ENCODE measurements at places on chromosomes 4 and X. TPM values are rescaled to one million over a fixed set of nuclear protein-coding genes. Genes with fewer than 3 reads are reported as not detected.

DNA sequence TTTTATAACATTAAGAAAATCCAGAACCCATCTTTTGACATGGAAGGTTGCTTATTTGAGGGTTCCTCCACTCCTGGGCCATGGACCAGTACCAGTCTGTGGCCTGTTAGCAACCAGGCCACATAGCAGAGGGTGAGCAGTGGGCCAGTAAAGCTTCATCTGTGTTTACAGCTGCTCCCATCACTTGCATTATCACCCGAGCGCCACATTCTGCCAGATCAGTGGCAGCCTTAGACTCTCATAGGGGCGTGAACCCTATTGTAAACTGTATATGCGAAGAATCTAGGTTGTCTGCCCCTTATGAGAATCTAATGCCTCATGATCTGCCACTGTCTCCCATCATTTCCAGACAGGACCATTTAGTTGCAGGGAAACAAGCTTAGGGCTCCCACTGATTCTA lies 58.6 kb downstream of the NDST4 start:
- no peaks in the 10 kb centered on the region for H3K36me3 ChIP-seq
- H3K27ac ChIP-seq: no peak overlapping the region
- no peak for DNase-seq
- H3K4me1 ChIP-seq: no peaks in the 10 kb centered on the region

GRCh38 chrX:135434258-135435138 lies 12.8 kb downstream of the SMIM10L2A start:
- H3K4me3 ChIP-seq: no peak overlapping the region
- no peaks in the 10 kb centered on the region for H3K27me3 ChIP-seq
- no peaks in the 10 kb centered on the region for H3K36me3 ChIP-seq
- no peak for DNase-seq
- no peaks in the 10 kb centered on the region for H3K4me1 ChIP-seq

- H3K27ac ChIP-seq: no peak overlapping the region
- H3K36me3 ChIP-seq: no peaks in the 10 kb centered on the region
- H3K4me1 ChIP-seq: no peaks in the 10 kb centered on the region
- no peak overlapping the region for H3K4me3 ChIP-seq
- no peaks in the 10 kb centered on the region for H3K27me3 ChIP-seq
These were observed 37.9 kb upstream of the TMEM192 start for GRCh38 chr4:165150545-165150944.

Gene NCAPG
- total RNA-seq: 38.8 TPM

GRCh38 chrX:154541896-154542722 lies 4.5 kb downstream of the G6PD start:
- no peaks in the 10 kb centered on the region for H3K36me3 ChIP-seq
- H3K4me1 ChIP-seq: no peaks in the 10 kb centered on the region
- DNase-seq: peak; percentile 57
- H3K4me3 ChIP-seq: no peak overlapping the region

Gene MAGIX
- total RNA-seq: 14.7 TPM

GRCh38 chrX:9429767-9430166 lies 35.1 kb upstream of the TBL1X start:
- no peak overlapping the region for H3K4me3 ChIP-seq
- H3K27ac ChIP-seq: no peak overlapping the region
- no peaks in the 10 kb centered on the region for H3K36me3 ChIP-seq
- H3K27me3 ChIP-seq: no peaks in the 10 kb centered on the region
- H3K4me1 ChIP-seq: no peaks in the 10 kb centered on the region

DNA sequence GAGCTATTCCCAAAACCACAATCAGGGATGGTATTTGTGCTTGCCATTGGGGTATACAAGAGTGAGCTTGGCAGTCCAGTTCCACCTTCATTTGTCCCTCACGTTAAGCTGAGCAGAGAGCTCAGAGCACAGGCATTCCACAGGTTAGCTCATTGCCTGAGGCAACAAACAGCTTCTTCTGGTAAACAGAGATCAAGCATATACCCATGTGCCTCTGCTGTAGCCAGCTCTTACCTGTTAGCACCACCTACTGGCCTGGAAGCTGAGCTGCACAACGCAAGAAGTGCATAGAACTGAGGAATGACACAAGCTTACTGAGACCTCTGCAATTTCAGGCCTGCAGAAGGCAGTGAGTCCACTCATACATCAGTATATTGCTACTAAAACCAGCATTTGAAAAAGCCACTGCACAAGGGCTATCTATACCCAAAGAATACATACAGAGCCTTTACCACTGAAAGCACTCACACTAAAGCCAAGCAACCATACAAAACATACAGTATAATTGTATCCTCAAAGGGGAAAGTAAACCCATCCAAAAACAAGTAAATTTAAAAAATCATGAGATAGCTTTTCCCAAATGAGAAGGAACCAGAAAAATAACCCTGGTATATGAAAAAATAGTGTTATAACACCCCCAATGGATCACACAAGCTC lies 258.3 kb upstream of the GABRA2 start:
- no peaks in the 10 kb centered on the region for H3K27me3 ChIP-seq
- DNase-seq: peak; percentile 19
- H3K27ac ChIP-seq: no peak overlapping the region
- no peaks in the 10 kb centered on the region for H3K4me1 ChIP-seq
- no peaks in the 10 kb centered on the region for H3K36me3 ChIP-seq
- H3K4me3 ChIP-seq: no peak overlapping the region

- H3K27me3 ChIP-seq: no peaks in the 10 kb centered on the region
- no peak overlapping the region for H3K4me3 ChIP-seq
- no peak overlapping the region for H3K27ac ChIP-seq
- no peak for DNase-seq
These were observed 306.9 kb upstream of the ARSJ start for GRCh38 chr4:114286262-114286810.

DNA sequence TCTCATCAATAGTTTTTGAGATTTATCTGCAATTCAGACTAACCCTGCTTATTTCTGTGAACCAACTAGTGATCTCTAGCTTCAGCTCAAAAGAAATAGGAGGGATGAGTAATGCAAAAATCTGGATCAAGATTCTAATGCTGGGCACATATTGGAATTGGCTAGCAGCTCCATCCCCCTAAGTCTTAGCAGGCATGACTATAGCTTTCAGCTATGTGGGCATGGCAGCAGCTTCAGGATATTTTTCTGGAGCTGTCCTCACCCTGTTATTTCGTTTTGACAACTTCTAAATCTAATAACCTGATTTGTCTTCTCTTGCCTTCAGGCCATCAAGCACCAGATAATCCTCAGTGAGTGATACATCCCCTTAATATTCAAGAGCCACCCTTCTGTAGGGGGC lies 50.8 kb upstream of the GNPDA2 start:
- no peak overlapping the region for H3K27ac ChIP-seq
- H3K36me3 ChIP-seq: no peaks in the 10 kb centered on the region
- H3K27me3 ChIP-seq: no peaks in the 10 kb centered on the region
- H3K4me1 ChIP-seq: no peaks in the 10 kb centered on the region

- H3K4me1 ChIP-seq: peaks cover 8% of the 10 kb centered on the region
- H3K4me3 ChIP-seq: no peak overlapping the region
- no peak overlapping the region for H3K27ac ChIP-seq
- no peaks in the 10 kb centered on the region for H3K36me3 ChIP-seq
These were observed 31.4 kb upstream of the BBS12 start for GRCh38 chr4:122701061-122701460.

DNA sequence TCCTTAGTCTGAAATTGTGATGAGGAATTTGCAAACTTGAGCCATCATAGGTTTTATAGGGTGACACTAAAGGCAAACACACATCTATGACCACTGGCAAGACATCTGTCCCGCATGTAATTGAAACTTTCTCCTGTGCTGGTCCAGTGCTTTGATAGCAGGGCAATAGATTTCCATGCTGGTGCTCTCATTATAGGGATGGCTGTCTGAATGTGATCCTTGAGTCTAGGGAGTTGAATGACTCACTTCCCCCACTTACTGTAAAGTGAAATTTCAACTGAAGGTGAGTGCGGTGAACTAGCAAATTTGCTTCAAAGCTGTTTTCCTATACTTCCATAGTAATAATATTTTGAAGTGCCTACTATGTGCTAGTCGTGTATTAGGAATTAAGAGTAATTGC lies 1630.0 kb downstream of the STIM2 start:
- no peaks in the 10 kb centered on the region for H3K4me1 ChIP-seq
- no peaks in the 10 kb centered on the region for H3K27me3 ChIP-seq
- no peak overlapping the region for H3K27ac ChIP-seq
- no peak overlapping the region for H3K4me3 ChIP-seq
- no peaks in the 10 kb centered on the region for H3K36me3 ChIP-seq

DNA sequence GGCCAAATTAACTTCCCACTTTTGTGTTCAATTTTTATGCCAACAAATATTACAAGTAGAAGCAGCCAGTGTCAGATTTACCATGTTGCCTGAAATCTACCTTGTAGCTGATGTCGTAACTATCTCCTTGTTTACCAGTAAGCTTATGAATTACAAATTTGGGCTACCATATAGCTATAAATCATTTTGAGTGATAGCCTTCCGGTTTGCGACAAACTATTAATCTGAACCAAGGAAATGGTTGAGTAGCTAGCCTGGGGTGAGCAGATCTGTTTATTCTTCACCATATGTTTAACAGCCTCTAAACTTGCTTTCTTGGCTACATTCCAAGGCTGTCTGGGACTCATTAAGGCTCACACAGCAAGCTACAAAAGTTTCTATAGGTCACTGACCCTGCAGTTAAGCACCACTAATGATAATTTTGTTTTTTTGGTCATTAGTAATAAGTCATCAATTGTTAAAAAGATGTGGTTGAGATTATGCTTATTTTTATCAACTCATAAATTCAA lies 218.7 kb upstream of the SPOCK3 start:
- H3K36me3 ChIP-seq: no peaks in the 10 kb centered on the region
- H3K27ac ChIP-seq: no peak overlapping the region
- no peaks in the 10 kb centered on the region for H3K27me3 ChIP-seq
- H3K4me3 ChIP-seq: no peak overlapping the region
- no peaks in the 10 kb centered on the region for H3K4me1 ChIP-seq

Gene HPGD
- total RNA-seq: 159 TPM

DNA sequence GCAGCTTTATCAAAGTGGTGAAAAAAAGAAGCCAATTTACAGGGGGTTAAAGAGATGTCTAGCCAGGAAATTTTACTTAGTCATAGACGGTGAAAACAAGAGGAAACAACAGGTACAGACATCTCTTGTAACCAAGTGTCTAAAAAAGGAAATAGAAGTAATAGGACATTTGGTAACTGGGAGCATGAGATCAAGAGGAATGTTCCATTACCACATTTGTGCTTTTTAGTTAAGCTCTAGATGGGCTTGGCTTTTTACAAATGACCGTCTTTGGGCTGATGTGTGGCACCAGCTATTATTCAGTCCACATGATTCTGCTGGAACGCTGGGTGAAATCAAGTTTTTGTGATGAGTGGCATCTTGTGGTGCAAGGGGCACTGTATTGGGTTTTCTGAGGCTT lies 179.5 kb downstream of the SMIM20 start:
- no peak overlapping the region for H3K4me3 ChIP-seq
- H3K36me3 ChIP-seq: no peaks in the 10 kb centered on the region
- no peak for DNase-seq
- H3K4me1 ChIP-seq: no peaks in the 10 kb centered on the region

Measured in colonic mucosa (tissue), 4 donors.